Colonic mucosa (tissue), 4 donors: ENCODE measurements at places on chromosomes 4 and X. TPM values are rescaled to one million over a fixed set of nuclear protein-coding genes. Genes with fewer than 3 reads are reported as not detected.

Gene HSFX2
- total RNA-seq: not detected

Gene BEX5
- 2.4 TPM for total RNA-seq

DNA sequence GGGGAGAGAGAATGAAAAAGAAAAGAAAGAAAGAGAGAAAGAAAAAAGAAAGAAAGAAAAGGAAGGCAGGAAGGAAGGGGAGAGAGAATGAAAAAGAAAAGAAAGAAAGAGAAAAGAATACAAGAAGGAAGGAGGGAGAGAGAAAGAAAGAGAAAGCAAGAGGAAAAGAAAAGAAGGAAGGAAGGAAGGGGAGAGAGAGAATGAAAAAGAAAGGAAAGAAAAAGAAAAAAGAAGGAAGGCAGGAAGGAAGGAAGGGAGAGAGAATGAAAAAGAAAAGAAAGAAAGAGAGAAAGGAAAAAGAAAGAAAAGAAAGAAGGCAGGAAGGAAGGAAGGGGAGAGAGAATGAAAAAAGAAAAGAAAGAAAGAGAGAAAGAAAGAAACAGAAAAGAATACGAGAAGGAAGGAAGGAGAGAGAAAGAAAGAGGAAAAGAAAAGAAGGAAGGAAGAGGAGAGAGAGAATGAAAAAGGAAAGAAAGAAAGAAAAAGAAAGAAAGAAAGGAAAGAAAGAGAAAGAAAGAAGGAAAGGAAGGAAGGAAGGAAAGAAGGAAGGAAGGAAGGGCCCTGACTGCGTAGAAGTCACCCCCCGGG is 15.1 kb upstream of the P2RY8 start:
- no peak overlapping the region for H3K4me3 ChIP-seq
- H3K27me3 ChIP-seq: no peaks in the 10 kb centered on the region
- no peaks in the 10 kb centered on the region for H3K36me3 ChIP-seq
- H3K27ac ChIP-seq: no peak overlapping the region

- H3K36me3 ChIP-seq: no peaks in the 10 kb centered on the region
- H3K4me3 ChIP-seq: no peak overlapping the region
- H3K27me3 ChIP-seq: no peaks in the 10 kb centered on the region
- no peak overlapping the region for H3K27ac ChIP-seq
- DNase-seq: no peak
- H3K4me1 ChIP-seq: no peaks in the 10 kb centered on the region
Observed at GRCh38 chrX:39956803-39957394, 140.9 kb downstream of the BCOR start.

DNA sequence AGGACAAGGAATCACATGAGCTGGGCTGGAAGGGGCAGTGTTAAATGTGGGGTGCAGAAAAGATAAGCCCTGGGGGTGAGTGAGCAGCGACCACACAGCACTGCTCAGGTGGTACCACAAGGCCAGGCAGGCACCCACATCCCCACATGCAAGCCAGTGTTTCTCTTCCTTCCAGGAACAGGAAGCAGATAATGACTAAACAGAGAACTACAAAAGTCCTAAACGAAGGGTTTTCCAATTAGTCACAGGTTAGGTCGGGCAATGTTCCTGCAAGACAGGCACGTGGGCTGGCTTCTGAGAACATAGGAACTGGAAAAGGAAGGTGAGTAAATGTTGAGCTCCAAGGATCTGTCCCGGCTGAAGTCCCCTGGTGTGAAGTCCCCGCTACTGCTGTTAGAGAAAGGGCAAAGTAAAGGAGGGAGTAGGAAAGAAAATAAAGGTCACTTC is 19.5 kb downstream of the RELL1 start:
- no peak overlapping the region for H3K4me3 ChIP-seq
- H3K4me1 ChIP-seq: peaks cover 18% of the 10 kb centered on the region
- peak; percentile 54 for DNase-seq

DNA sequence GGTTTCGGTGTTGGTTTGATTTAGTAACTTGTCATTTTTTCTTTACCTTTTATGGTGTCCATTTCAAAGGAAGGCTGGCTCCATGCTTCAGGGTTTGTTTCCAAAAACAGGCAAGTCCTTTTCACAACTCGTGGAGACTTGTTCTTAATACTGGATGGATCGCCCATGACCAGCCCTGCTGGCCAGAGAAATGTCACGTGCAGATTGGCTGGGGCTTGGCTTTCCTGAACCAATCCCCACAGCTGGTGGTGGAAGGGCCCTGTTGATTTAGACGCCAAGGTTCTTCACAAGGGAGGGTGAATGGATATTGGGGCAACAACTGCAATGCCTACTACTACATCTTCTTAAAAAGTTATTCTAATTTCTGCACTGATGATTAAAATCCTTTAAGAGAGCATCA is 92.6 kb downstream of the SHROOM3 start:
- H3K27me3 ChIP-seq: no peaks in the 10 kb centered on the region
- H3K4me3 ChIP-seq: no peak overlapping the region
- peaks cover 5% of the 10 kb centered on the region for H3K4me1 ChIP-seq
- no peak for DNase-seq

GRCh38 chr4:38422850-38423249 is 241.1 kb upstream of the KLF3 start:
- no peaks in the 10 kb centered on the region for H3K36me3 ChIP-seq
- no peak overlapping the region for H3K4me3 ChIP-seq
- no peaks in the 10 kb centered on the region for H3K4me1 ChIP-seq
- no peak overlapping the region for H3K27ac ChIP-seq
- no peaks in the 10 kb centered on the region for H3K27me3 ChIP-seq
